ENCODE measurements at places on chromosomes 7 and 10. TPM values are rescaled to one million over a fixed set of nuclear protein-coding genes. Genes with fewer than 3 reads are reported as not detected.

The FGFR2 gene
- not detected for total RNA-seq

The GLI3 gene
- 4.4 TPM for total RNA-seq

The TRIL gene
- 0.32 TPM for total RNA-seq

The PTPRZ1 gene
- total RNA-seq, result not detected

- DNase-seq, result peak; percentile 61
These were observed 65.1 kb downstream of the MET start for GRCh38 chr7:116736927-116737715.

DNA sequence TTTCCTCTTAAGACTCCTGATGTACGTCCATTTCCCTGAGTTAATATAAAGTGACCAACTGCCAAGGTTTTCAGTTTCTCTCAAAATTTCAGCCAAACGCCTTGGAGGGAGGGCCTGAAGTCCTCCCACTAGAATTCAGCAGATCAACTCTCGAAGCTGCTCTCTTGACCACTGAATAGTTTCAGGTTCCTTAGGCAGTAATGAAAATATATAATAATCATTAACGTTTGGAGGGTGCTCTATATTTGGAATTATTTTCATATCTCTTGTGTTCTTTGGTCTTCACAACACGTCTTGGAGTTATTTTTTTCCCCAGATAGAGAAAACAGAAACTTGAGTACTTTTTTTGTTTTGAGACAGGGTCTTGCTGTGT, 123.6 kb upstream of the SFMBT2 start:
- no peak for DNase-seq

DNA sequence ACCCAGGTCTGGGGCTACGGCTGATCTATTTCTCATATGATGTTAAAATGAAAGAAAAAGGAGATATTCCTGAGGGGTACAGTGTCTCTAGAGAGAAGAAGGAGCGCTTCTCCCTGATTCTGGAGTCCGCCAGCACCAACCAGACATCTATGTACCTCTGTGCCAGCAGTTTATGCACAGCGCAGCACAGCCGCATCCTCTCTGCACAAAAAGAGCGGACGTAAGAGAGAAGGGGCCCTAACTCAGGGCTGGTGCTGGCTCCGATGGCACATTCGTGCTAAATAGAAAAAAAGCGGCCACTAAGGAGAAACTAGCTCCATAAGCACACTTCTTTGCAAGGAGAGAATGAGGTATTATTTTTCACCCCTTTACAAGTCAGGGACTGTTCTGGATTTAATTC, 28.3 kb upstream of the PRSS1 start:
- no peak for DNase-seq

DNA sequence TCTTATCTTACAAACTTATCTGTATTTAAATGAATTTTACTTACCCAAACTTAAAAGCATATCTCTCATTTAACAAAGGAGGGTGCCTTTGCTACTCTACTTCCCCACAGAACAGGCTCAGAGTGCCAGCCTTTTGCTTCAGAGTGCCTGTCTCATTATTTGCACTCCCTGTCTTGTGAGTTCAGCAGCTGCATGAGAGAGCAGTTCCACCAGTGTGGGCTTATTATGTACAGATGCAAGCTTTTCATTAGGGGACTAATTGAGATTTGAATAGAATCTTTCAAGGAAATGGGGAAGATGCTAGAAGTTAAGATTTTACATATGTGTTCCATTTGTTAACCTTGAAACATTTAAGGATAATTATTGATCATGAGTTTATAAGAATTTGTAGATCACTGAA, 310.2 kb upstream of the LRRN3 start:
- DNase-seq, result no peak

DNA sequence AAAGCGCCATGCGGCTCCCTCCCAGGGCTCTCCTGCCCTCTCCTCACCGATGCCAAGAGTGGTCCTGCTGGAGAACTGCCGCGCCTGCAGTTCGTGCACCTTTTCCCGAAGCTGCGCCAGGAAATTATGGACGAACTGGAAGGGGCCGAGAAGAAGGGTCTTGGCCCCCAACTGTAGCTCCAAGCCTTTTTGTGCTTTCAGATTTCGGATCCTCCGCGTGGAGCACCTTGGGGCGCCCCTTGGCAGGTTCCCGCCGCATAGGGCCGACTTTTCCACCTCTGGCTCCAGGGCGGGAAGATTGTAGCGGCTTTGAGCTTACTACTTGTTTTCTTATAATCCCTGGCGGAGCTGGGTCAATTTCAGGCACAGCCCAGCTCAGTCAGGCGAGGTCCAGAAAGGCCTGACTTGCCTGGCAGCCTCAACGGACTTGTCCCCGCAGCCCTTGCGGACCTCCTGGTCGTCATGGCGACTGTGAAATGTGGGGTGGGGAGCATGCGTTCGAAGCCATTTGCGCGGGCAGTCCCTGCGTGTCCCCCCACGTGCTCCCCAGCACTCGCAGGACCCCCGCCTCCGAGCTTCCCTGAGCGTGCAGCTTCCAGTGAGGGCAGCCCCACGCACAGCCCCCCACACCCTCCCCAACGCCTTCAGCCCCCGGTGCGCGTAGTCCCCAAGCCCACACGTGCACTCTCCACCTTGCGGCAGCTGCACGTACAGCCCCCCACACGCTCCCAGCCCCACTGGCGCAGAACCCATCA, 129.9 kb downstream of the KBTBD2 start:
- no peak for DNase-seq

GRCh38 chr10:6840201-6840691, 260.2 kb upstream of the PRKCQ start:
- DNase-seq, result peak; percentile 37

All from LHCN-M2 (cell line).